ENCODE measurements at places on chromosomes 6 and 20.

- no peak for DNase-seq
Observed at GRCh38 chr6:35445691-35446090, 6.4 kb upstream of the FANCE start.

GRCh38 chr6:27617700-27618689, 145.1 kb upstream of the ZNF184 start:
- DNase-seq = no peak

GRCh38 chr6:35048631-35049083, 92.5 kb downstream of the TCP11 start:
- DNase-seq = peak; percentile 91

DNA sequence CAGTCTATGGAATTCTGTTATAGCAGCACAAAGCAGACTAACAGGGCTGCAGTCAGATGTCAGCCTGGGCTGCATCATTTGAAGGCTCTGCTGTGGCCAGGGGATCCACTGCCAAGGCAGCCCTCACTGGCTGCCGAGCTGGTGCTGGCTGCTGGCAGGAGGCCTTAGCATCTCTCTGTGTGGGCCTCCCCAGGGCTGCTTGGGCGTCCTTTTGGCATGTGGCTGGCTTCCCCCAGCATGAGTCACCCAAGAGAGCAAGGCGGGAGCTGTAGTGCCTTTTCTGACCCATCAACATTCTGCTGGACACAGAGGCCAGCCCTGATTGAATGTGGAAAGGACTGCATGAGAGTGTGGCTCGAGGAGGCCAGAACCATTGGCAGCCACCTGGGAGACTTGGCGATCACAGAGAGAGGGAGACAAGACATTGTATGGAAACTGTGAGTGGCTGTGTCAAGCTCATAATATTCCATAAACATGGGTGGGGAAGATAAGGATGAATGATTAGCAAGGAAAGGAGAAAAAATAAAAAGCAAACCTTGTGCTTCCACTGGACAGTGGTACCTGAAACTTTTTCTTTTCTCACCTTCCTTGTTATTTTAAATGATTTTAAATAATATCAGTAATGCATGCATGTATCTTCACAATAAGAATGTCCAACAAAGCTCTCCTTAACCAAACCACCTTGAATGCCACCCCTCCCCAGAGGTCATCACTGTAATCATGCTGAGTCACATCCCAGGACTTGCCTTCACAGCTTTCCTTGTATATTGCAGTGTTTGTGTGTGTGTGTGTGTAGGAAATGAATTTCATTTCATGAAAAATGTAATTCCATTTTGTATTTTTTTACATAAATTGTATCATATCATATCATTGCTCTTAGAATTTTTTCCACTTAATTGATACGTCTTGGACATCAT, 55.0 kb upstream of the VSX1 start:
- DNase-seq = no peak

DNA sequence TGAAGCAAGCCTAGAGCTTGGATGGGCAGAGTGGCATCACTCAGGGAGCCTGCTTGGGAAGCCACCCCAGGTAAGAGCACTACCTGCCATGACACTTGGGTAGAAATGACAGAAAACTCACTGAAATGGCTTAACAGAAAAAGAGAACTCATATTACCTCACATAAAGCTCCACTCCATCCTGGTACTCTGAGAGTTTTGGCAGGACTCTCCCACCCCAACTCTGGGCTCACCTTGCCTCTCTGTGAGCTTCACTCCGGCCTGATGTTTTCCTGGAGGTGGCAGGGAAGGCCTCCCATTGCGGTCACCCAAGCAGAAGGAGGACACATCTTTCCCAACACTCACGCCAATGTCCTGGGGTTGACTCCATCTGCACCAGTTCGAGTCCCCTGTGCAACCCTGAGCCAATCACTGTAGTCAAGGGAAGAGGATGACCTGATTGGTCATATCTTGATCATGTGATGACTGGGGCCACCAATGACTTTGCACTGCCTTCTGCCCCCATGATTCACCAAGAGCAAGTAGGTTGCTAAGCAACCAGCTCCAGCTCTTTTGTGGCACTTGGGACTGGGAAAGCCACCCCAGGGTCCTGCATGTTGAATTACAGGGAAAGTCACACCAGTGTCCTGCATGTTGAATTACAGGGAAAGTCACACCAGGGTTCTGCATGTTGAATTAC, 446.1 kb upstream of the SULF2 start:
- DNase-seq = no peak

DNA sequence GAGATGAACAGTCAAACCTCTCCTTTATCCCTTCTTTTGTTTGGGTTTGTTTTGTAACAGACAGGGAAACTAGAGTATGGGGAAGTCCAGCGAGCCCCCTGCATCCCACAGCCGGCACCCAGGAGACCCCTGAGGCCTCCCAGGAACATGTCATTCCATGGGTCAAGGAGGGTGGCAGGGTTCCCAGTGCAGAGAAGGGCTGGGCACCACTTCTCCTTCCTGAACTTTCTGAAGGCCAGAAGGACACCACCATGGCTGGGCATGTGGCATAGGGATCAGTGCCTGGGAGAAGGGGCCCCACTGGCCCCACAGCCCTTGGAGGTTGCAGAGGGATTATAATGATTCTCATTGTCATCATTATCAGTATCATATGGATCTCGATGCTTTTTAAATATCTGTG, 13.9 kb upstream of the CST7 start:
- no peak for DNase-seq

DNA sequence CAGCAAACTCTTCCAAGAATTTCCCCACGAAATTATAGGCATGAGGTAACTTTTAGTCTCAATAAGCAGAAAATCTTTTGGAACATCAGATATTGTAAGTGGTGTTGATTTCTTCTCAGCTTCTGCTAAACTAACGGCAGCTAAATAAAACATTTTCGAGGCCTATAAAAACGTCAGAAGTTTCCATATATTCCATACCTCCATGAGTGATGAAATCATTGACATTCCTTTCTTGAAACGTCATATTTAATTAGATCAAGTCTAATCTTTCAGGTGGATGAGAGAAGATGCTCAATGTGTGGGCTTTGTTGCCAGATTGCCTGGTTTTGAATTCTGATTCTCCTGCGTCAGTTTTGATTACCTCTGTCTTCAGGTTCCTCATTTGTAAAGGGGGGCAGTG, 81.3 kb downstream of the CDC5L start:
- DNase-seq = no peak

DNA sequence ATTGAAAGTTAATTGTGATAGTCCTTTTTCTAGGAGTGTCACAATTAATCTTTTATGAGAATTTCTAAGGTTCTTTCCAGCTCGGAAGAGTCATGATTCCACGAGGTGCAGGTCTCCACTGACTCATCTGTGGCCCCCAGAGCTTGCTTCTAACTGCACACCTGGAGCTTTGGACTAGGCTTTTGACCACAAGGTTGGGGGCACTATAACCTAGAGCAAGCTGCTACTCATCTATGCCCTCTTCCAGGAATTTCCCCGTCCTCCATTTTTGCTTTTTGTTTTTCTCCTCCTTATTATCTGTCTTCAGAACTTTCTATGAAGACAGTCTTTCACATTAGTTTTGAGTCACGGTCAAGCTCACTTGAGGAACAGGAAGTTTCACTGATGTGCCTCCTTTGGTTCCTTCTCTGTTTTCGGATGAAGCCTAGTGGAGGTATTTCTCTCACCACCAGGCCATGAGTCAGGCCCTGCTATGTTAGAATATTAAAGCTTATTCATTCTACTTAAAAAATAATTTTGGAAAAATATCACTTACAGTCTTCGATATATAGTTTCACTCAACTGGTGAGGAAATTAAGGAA, 119.2 kb upstream of the INSM1 start:
- peak; percentile 61 for DNase-seq

- no peak for DNase-seq
Observed at GRCh38 chr6:38776515-38776914, 61.4 kb downstream of the DNAH8 start.

- no peak for DNase-seq
Observed at GRCh38 chr20:62561182-62561581, 81.1 kb upstream of the SLCO4A1 start.

- no peak for DNase-seq
Observed at GRCh38 chr6:10884245-10884972, 2.4 kb upstream of the SYCP2L start.

DNA sequence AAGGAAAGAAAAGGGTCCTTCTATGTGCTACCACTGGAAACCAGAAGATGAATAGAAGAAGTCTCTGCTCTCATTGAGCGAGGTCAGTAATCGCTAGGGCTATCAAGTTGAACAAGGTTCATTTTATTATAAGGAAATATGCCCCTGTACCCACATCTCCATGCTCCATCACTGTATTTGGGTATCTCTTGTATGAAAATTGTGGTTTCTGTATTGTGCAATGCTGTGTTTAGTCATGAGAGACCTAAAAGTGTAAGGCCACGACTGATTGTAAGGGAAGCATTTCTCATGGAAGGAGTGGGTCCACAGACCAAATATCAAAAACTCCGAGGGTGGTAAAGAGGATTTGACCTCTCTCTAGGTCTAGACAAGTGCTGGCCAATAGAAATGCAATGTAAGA, 3.6 kb upstream of the HS3ST5 start:
- no peak for DNase-seq

DNA sequence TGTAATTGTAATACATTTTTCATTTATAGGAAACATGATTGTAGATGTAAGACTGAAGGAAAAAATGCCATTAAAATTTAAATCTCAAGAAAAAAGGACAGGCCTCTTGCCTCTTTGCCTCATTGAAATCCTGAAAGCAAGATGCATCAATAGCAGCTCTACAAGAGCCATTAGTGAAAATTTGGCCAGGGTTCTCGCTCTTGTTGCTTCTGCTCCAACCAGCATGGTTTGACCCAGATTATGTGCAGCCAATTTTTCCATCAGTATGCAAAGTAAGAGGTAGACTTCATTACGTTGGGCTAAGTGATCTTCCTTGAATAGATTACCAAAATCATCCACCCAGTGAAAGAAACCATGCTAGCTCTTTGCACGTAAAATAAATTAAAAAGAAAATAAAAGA, 106.6 kb downstream of the SGK1 start:
- no peak for DNase-seq

- DNase-seq = no peak
Observed at GRCh38 chr6:113010196-113010989, 663.3 kb downstream of the RFPL4B start.

GRCh38 chr20:45919542-45920399, 7.8 kb upstream of the PLTP start:
- DNase-seq = no peak

DNA sequence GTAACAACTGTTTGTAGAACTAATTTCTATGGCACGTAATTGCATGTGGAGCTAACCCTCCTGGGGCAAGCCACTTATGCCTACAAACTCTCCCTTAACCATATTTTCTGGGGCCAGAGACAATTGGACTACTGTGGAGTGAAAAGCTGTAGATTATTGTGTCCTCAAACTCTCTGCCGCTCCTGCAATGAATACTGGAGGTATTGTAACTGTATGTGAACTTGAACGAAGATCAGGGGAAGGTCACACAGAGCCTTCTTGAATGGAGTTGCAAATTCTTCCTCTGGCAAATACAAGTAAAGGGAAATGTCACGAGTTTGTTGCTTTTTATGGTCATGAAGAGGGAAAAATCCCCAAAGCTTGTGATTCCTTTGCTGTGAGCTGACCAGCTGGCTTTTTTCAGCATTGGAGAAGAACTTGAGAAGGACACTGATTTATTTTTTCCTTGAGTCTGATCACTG, 18.2 kb downstream of the AKAP12 start:
- no peak for DNase-seq

GRCh38 chr6:140572867-140573266, 1198.4 kb upstream of the CITED2 start:
- DNase-seq = no peak

DNA sequence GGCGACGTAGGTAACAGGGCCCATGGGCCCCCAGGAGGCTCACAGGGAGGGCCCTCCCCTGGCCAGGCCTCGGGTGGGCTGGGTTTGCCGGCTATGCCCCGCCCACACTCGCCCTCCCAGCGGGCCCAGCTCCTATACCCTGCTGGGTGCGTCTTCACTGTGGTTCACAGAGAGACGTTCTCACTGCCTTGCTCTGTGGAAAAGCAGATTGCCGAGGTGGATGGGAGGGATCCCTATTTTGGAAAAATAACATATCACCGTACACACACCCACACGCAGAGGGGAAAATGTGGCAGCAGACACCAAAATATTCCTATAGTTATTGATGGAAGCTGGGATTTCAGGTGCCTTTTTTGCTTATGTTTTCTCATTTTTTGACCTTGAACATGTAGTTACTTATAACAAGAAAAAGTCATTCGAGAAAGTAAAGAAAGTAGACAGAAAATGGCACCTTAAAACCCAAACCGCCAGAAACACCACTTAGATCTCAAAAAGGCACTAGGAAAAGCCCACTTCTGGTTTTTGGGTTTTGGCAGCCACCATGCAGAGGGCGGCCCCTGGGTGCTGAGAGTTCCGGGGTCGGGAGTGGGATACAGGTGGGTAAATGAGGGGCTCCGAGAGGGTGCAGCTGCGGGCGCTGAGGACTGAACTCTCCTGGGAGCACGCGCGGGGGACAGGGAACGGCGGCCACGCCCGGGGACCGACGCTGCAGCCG, 49.4 kb downstream of the TMEM242 start:
- DNase-seq = peak; percentile 26

DNA sequence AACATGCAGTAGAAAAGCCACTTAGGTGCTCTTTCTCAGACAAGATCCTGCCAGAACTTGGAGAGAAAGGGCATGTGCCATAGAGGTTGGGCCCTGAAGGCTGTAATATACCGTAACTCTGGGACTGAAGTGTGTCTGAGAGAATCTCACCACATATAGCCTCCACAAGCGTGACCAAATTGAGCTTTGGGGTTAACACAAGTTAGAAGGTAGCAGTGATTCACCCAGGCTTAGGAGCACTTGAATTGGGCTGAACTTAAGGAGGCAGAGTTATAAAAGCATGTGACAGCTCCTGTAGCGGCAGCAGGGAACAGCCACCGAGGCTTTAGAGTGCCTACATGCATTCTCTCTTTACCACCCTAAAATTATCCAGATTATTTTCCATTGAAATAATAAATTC, 361.6 kb downstream of the PHF3 start:
- no peak for DNase-seq

GRCh38 chr20:58992911-58993310, 11.9 kb downstream of the NELFCD start:
- DNase-seq = no peak

DNA sequence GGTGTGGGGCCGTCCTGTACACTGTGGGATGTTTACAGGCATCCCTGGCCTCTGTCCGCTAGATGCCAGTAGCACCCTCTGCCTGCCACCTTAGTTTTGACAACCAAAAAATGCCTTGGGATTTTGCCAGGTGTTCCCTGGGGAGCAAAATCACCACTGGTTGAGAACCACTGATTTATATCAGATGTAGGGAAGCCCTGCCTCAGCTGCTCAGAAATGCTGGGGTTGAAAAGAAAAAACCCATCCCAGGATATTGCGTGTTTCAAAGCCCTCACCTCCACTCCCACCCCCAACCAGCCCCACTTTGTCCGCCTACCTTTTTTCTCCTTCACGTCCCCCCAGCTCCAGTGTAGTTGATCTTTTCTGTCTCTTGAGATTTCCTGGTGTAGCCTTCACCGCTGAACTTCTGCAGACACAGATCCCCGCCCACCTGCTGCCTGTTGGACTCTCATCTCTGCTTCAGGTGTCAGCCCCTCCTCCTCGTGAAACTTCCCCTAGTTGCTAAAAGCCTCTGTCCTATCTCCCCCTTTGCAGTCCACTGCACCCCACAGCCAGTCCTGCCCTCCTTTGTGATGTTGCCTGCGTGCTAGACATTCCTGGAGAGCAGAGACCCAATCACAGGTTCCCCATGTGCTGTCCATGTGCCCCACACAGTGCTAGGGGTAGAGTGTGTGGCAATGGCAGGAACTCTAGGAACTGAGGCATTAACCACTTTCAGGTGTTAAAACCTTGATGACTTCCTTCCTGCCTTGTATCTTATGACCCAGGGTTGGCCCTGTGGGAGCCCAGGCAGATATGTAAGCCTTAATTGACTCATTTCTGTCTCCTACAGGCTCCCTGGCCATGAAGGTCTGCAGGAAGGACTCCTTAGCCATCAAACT, 98.9 kb downstream of the TBC1D7 start:
- no peak for DNase-seq

All from suppressor macrophage (primary cell).